Ovary (tissue), 10 donors: ENCODE measurements at places on chromosomes 1 and 21.

DNA sequence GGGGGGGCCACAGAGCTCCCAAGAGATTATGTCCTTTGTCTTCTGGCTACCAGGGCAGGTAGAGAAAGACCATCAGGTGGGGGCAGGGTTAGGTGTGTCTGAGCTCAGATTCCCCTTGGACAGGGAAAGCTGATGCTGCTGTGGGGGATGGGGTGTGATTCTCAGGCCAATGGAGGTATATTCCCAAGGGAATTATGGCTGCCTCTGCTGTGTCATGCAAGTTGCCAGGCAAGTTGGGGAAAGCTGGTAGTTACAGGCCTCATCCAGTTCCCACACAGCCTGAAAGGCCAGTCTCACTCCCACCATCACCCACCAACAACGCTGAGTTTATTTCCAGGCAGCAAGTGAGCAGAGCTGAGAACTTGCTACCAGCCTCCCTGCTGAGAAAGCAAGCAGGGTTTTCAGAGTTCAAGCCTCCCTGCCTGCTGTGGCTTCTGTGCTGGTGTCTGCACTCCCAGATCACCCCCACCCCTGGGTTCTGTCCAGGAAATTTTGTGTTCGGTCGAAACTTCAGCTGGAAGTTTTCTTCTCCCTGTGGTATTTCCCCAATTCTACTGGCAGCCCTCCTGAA is 21.3 kb downstream of the IFI16 start:
- no peak for DNase-seq

DNA sequence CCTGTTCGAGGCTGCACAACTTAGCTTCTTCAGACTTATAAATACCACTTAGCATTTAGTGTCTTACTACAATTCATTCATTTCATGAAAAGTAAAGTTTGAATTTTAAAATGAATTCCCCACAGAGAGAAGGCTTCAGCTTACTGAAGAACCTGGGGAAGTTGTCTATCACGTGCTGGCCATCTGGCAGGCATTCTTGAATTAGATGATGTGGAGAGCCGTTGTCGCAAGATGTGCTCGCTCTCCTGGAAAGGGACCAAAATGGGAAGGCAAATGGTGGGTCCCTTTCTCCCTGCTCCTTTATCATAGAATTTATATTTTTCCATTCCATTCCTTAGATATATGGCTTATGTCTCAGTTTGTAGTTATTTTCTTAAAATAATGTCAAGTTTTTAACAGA is 90.5 kb downstream of the CD247 start:
- DNase-seq = no peak

DNA sequence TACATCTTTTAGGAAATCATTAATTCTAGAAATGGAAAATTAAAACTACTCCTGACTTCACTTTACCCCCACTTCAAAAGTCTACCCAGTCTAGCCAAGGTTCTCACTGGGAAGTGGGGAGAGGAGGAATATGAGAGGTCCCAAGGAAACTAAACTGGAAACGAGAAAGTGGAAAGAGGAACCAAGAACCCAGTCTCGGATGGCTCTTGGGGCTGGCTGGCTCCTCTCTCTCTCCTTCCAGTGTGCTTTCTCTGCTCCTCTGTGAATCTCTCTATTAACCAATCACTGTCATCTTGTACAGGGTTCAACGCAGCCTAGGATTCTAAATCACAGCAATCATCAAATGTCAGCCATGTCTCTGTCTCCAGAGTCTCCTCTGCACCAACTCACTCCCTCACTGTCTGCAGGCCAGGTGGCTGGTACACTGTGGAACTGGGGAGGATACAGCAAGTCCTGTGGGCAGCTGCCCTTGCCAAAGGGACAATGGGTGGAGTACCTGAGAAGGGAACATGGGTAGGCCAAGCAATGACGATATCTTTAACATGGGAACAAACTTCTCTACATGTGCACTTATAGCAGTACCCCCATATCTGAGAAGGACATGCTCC is 33.7 kb downstream of the GNB1 start:
- no peak for DNase-seq

DNA sequence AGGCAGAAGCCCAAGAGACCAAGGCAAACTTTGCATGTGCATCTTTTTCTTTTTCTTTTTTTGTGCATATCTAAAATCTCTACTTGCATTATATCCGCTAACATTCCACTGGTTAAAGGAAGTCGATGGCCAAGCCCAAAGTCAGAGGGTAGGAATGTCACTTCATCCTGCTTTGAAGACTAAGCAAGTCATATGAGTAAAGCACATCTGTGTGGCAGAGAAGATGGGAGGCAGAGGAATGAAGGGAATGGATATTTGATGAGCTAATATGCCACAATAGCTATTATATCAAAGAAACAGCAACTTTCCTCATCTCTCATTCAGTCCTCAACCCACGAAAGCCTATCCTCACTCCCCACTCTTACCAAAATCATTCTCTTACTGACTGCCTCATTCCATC is 59.3 kb downstream of the RNF220 start:
- no peak for DNase-seq

- peak; percentile 9 for DNase-seq
Measured at GRCh38 chr21:43190951-43191350, 22.1 kb downstream of the CRYAA start.

DNA sequence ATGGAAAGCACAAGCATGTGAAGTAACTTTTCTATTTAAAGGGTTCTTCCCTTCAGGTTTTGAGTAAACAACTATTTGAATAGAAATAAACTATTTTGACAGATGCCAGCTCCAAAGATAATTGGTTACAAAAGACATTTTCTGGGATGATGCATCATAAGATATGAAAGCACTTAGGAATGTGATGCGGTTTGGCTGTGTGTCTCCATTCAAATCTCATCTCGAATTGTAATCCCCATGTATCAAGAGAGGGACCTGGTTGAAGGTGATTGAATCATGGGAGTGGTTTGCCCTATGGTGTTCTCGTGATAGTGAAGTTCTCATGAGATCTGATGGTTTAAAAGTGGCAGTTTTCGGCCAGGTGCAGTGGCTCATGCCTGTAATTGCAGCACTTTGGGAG is 6.4 kb downstream of the DISP1 start:
- no peak for DNase-seq

DNA sequence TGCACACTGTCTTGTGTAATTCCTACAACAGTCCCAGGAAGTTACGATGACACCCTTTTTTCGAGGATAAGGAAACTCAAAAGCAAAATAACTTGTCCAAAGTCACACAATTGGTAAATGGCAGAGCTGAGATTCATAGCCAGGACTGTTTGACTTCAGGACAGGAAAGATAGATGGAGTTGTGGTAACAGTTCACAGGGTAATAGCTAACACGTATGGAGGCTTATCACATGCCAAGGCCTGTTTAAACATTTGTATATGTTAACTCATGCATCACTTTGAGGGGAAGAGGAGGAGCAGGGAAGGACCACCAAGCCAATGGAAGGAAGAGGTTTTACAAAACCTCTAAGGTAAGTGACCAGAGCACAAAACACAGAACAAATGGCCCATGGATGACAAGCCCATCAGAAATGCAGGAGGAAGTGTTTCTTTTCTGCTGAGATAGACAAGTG is 2.8 kb downstream of the DHCR24 start:
- DNase-seq = no peak

GRCh38 chr1:92363401-92363800 is 64.5 kb downstream of the RPAP2 start:
- DNase-seq = no peak

DNA sequence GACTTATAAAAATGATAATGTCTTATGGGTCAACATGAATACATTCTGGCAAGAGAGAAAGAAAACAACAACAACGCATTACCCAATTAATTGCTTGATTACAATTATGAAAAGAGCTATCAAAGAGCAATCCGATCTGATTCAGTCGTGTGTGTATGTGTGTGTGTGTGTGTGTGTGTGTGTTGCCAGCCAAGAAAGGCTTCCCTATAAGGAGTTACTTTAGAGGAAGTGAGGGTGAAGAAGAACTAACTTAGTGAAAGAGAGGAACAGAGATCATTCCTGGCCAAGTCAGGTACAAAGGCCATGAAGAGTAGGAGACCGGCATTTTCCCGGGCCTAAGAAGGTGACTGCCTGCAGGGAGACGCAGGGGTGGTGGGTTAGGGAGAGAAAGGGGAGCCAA is 9.4 kb downstream of the TMEM35B start:
- no peak for DNase-seq
